GM10248 (cell line): ENCODE measurements at places on chromosomes 11 and 22.

- no peak for DNase-seq
Observed at GRCh38 chr11:59193587-59194130, 19.1 kb downstream of the MPEG1 start.

- no peak for DNase-seq
Observed at GRCh38 chr11:24589064-24589463, 92.2 kb downstream of the LUZP2 start.

DNA sequence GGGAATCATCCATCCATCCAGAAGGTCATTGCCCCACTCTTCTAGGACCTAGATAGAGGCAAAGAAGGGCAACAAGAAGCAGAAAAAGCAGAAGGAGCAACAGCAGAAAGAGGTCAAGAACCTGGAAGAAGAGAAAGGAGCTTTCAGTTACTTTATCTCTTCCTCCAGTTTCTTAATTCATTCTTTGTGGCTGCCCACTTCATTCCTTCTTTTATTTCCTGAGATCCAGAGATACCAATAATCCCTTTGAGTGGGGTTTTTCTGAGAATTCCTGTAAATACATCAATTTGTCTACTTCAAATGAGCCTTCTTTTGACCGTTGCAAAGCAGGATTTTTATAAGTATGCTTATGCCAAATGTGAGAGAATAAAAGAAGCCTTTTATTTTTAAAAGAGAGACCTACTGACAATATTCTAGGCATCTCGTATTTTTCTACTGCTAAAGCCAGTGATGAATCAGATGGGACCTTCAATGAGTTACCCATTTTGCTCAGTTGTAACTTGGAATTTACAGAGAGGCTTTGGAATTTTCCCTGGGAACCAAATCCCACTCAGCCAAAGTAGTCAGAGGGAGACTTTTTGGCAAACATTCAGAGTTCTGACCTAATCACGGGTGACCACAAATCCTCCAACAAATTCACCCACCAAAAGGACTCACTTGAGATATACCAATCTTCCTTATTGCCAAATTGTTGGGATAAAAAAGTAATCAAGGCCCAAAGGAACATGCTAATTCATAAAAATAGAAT, 54.9 kb downstream of the ZC3H12C start:
- no peak for DNase-seq

GRCh38 chr22:32896891-32897290, 95.4 kb downstream of the TIMP3 start:
- DNase-seq = no peak

DNA sequence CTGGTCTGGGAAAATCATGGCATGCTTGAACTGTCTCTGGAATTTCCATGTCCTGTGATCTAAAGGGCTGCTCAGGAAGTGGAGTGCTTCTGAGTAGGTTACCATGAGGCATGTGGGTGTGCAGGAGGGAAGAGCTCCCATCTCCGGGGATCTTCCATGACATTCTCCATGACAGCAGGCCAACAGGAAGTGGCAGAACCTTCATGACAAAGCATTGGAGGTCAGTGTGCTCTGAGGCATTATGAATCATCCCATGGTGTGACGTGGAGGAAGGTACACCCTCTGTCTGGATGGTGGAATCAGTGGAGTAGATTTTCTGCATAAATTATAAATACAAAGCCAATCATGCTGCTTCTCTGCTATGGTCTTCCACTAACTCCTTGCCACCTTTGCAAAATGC, 139.6 kb upstream of the E2F8 start:
- DNase-seq = no peak

DNA sequence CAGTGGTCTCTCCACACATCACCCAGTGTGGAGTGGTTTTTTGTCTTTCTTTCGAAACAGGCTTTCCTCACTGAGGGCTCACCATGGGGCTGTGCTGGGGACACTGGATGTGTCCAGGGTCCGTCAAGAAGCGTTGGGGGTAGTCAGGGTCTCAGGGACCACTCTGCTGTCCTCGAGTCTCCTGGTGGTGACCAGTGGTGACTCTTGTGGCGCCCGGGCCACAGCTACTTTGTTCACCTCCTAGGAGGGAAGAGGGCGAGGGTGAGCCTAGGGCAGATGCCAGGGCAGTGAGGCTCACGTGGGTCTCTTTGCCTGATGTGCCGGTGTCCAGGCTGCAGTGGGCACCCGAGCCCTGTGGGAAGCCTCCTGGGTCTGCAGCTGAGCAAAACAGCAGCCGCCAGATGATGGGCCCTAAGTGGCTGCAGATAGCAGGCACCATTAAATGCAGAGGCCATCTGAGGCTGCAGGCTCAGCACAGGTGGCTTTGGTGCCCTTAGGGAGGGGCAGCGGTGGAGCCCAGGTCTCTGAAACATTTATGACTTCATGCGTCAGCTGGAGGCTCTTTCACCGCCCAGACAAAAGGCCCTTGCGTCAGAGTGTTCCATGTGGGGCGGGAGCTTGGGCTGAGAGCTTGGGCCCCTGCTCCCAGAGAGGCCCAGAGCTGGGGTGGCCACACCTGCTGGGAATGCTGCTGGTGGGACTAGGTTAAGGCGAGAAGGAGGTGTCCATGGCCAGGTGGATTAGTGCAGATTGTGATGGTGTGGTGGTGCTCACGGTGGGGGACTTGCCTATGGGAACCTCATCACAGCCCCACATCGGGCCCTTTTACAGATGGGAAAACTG, 29.5 kb downstream of the KCNQ1 start:
- DNase-seq = no peak

DNA sequence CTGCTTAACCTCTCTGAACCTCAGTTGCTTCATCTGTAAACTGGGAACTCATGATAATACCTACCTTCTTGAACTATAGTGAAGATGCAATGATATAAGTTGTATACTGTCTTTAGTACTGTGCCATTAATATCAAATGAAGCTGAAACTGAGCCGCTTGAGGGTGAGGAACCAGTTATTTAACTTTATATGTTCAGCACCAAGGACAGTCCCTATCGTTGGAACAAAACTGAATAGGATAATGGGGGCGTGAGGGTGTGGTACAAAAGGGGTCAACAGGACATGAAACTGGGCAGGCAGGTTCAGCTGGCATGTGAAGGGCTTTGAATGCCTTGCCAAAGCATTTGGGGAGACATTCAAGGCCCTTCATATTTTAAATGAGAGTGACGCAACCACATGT, 112.6 kb downstream of the C11orf91 start:
- no peak for DNase-seq
